ENCODE measurements at places on chromosomes 7 and 10.
A peak's percentile ranks its signal among the peaks of the same experiment; 100 is the strongest.

DNA sequence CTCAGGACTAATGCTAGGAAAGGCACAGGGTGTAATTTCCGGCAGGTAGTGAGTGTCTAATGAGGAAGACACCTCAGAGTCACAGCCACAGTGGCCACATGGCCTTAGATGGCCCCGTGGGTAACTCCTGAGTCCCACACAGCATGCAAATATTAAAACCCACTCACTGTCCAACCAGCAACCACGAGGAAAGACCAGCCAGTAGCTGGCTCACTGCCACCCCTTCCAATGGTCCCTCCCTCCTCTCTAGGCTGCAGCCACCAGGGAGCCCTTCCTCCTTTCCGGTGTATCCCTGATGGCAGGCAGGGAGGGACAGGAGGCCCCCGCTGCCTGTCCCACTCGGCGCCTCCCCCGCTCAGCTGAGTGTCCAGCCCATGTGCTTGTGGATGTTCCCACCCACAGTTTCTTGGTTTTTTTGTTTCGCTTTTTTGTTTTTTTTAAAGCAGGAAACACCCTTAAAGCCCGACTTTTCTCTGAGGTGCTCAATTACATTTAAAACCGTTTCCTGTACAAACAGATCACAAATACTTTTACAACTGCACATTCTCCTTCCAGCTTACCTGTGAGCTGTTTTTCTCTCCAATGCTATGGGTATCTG, 9.2 kb downstream of the BNIP3 start:
- DNase-seq, result no peak

DNA sequence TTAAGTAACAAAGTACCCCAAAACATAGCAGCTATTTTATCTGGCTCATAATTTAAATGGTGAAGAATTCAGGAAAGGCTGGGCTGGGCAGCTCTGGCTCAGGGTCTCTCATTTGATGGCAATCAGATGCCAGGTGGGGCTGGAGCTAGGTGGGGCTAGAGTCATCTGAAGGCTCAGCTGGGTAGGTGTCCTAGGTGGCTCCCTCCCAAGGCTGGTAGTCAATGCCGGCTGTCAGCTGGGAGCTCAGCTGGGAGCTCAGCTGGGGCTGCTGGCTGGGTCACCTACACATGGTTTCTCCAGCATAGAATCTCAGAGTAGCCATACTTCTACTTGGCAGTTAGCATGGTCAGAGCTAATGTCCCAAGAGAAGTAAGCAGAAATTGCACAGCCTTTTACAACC, 34.1 kb downstream of the OSBPL3 start:
- DNase-seq, result no peak

- DNase-seq, result no peak
These were observed 272.7 kb upstream of the MBL2 start for GRCh38 chr10:53045315-53045714.

DNA sequence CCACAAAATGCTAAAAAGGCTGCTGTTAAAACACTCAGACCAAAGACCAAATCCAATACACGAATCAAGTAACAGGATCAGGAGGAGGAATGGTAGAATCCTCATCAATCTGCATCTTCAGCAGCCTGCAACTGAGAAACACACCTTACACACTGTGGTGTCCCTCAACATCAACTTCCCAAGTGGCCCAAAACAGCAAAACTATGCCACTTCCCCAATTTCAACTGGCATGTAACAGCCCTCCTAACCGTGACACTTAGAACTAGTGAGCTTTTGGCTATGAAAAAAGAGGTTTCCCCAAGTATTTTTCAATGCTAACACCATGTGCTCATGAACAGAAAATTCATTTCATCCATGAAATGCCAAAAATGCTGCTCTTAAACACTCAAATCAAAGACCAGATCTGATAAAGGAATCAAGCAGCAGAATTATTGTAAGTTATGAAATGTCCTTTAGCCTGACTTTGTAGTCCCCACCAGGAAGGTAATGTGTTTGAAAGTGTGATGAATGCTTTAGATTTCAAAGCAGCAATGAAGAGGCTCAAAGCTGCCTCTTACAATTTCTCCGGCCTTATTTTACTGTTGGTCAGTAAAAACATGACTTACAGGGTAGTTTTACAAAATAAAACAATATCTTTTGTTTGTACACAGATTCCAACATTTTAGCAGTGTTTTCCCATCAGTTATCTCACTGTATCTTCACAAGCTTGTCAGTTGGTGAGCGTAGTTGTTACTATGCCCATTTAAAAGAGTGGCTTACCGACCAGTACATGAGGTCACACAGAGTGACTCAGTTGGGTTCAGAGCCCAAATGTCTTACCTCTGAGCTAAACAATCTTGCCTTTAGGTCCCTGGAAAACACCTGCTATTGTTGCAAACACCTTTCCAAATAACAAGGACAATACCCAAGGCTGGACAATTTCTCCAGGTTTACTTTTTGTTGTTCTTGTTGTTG, 65.7 kb upstream of the ASAH2 start:
- DNase-seq, result no peak

- DNase-seq, result no peak
These were observed 160.4 kb downstream of the GRID1 start for GRCh38 chr10:86206240-86206579.

GRCh38 chr7:128867842-128868623, 5.4 kb downstream of the ATP6V1F start:
- no peak for DNase-seq

DNA sequence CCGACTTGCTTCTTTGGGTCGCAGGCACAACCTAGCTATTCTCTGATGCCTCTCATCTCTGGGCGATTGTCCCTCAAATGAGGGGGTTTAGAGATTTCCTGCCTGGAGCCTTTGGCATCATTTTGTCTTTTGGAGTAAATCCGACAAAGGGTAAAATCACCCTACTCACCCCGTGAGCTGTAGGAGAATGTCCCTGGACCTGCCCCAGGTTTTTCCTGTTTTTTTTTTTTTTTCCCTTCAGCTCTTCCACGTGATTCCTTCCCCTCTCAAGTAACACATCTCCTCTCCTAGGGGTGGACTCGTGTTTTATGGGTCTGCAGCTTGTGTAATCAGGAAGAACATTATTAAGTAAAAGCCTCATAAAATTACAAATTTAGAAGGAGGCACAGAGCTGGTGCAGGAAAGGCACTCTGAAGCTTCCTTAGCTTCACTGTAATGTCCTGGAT, 128.4 kb upstream of the ZNF746 start:
- DNase-seq, result no peak

- no peak for DNase-seq
These were observed 738 bp upstream of the NCAPG2 start for GRCh38 chr7:158705234-158705850.

GRCh38 chr10:111875725-111876124, 307.8 kb downstream of the GPAM start:
- no peak for DNase-seq

- DNase-seq, result no peak
These were observed 109.4 kb downstream of the MBL2 start for GRCh38 chr10:52663161-52663560.

- DNase-seq, result no peak
These were observed 40.3 kb downstream of the NRCAM start for GRCh38 chr7:108415821-108416536.

DNA sequence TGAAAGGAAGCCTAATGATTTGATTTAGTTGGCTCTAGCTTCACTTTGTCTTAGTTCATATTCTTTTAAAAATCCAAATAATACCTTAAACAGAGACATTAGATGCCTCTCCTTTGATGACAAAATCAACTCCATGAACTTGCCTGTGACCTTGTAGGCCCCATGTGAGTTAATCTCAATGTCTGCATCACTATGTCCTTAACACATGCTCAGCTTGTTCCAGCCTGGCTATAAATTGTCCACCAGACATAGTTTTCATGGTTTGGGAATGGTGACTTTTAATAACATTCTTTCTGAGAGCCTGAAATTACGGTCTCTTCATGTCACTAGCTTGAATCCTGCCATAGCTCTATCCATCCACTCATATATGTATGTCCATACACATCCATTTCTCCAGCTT, 656.3 kb upstream of the IGFBP3 start:
- no peak for DNase-seq

GRCh38 chr10:70991140-70992124, 103.1 kb upstream of the PCBD1 start:
- DNase-seq, result peak; percentile 63

GRCh38 chr10:47322300-47323061, at the start of gene GDF2:
Gene GDF2, plus strand, starts transcription at chr10:47322454. Its CDS starts 215 bp downstream, at chr10:47322669.
- no peak for DNase-seq

DNA sequence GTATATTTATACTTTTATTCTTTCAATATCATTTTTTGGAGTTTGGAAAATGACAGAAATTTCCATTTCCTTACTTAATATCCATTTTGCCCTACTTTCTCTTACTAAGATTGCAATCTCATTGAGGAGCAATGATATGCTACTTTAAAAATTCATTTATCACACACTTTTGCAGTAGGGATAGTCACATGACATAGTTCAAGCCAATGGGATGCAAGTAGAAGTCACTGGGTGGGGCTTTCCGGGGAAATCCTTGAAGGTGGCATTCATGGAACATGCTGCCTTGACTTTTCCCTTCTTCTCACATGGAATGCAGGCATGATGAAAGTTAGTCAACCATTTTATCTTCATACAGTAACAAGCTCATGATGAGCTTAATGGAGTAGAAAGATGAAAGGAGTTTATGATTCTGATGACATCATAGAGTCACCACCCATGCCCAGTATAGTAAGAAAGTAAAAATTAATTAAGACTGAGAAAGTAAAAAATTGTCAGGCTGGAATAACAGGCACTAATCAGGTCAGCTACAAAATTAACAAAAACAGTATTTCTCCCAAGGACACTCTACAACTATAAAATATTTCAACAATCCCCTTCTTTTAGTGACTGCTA, 33.4 kb downstream of the IQUB start:
- no peak for DNase-seq

DNA sequence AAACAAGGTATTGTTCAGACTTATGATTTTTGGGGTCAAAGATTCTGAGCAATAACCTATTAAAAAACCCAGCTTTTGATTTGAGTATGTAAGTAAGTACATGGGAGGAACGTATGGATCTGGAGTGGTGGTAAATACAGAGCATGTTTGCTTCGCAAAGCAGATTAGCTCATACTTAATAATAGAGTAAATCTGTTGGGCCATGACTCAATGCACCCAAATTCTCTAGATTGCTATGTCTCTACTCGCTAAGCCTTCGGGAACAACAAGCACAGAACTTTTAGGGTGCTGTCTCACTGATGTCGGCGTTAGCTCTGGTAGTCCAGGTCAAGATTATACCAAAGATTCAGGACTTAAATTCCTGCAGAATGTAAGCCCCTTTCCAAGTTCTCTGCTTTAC, 807 bp upstream of the MINPP1 start:
- DNase-seq, result no peak

DNA sequence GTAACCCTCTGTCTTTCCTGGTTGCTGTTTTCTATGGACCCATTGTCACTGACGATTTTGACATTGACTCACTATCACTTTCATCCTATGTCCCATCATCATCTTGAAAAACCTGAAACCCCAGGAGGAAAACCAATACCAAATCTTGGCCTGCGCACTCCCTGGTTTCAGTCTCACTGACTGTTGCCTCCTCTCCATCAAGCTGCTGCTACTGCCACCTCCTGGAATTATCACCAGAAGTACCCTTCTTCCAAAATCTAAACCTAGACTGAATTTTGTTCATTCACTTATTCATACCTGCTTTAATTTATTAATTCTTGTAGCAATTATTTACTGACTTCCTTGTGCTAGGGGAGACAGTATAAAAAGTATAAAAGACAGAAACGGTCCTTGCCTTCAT, 44.5 kb upstream of the ACBD5 start:
- no peak for DNase-seq

DNA sequence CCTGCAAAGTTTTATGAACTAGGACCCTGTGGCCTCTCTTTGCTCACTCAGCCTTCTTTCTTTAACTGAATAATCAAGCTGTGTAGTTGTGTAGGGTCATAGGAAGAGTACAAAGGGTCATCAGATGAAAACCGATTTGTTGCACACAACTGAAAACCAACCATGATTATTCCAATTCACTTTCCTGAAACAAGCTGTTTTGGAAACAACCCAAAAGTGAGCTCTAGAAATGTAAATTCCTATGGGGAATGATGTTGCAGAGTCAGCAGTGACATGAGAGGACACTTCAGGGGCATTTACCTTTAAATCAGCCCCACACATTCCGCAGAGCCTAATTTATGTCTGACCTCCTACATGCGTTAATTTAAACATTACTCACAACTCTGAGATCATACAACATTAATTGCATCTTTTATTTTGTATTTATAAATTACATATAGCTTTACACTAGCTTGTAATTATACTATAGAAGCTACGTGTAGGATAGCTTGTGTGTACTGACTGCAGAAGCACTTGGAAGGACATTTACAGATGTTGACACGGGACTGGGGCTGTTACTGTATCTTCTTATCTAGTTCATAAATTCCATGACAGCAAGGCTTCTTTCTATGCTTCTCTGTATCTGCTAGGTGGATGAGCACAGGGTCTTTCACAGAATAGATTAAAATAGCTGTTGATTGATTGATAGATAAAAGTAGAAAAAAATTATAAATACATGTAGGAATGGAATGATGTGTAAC, 139.9 kb upstream of the AKR1E2 start:
- DNase-seq, result no peak

DNA sequence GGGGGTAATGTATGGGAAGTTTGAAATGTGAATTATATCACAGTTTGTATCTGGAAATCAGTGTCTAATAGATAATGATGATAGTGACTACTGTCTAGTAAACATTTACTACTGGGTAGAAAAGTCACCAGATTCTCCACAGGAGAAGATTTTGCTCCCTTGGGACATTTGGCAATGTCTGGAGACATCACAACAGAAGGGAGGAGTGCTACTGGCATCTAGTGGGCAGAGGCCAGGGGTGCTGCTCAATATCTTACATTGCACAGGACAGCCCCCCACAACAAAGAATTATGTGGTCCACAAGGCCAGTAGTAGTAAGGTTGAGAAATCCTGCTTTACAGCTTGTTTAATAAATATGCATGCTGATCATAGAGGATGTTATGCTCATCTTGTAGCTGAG, 92.3 kb upstream of the PRPS1L1 start:
- DNase-seq, result no peak

DNA sequence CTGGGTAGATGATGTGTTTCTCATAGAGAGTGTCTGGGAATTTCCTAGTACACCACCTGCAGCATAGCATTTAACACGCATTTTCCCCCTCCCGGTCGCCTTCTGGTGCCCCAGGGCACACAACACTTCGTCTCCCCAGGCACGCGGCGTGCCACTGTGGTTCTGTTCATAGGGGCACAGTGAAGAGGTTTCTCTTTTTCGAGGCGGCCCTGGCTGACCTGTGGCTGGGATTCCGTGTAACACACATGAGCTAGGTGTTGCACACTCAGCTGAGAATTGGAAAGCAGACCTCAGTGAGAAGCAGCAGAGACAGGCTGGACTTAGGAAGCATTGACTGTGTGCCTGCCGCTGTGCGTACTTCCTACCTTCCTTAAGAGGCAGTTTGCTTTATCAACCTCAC, 214.3 kb upstream of the SHH start:
- DNase-seq, result no peak

- no peak for DNase-seq
These were observed 9.2 kb downstream of the DPCD start for GRCh38 chr10:101597091-101597900.

- no peak for DNase-seq
These were observed 48.1 kb upstream of the EXOC6 start for GRCh38 chr10:92800134-92800733.
